Mesothelial cell of epicardium (in vitro differentiated cells): ENCODE measurements at places on chromosomes 12 and 14.

DNA sequence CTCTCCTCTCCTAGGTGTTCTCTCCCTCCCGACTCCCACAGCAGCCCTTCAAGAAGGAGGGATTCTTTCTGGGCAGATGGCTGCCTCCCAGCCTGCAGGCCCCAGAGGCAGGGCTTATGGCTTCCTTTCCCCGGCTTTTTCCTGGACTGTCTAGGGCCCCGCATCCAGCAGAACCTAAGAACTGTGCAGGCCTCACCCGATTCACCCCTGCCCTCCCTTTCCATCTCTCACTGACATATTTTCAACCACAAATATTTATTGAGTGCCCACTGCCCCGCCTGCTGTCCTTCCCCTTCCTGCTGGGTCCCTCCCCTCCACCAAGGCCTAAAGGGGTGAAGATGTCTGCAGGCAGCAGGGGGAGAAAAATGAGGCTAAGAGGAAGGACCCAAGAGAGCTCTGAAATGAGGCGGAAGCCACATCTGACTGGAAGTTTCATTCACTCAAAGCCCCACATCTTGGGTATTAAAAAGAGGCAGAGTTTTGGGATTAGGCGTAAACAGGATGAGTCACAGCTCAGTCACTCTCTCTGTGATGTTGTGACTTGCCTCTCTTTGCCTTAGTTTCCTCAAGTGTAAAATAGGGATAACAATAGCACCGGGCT, 2.9 kb downstream of the SCNN1A start:
- DNase-seq, result no peak

DNA sequence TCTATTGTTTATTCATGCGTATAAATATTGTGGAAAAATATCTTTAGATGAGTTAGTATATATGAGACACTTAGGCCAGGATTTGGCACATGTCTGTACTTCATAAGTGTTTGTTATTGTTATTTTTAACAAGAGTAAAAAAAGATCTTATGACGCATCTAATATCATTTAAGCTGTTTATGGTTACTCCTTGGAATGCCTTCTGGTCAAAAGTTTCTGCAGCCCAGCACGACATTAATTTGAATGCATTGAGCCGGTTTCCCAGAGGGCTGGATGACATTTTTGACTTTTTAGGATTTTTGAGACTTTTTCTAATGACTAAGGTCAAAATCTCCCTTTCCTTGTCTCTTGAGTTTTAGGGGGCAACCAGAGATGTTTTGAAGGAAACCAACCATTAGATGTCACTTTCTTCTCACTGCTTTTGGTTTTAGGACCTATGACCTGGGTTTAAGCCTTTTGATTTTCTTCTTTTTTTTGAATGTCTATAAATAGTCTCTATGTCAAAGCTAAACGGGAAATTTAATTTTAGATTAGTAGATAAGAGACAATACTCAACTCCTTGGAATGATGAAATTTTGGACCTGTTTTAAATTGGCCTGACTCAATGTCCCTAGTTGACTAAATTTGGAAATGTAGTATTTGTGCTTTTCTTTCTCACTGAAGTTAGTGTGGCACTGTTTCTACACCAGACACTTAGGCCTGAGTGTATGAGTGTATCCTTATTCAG, 215.5 kb downstream of the AEBP2 start:
- no peak for DNase-seq

GRCh38 chr12:32270818-32271710, 128.3 kb upstream of the FGD4 start:
- DNase-seq, result no peak

DNA sequence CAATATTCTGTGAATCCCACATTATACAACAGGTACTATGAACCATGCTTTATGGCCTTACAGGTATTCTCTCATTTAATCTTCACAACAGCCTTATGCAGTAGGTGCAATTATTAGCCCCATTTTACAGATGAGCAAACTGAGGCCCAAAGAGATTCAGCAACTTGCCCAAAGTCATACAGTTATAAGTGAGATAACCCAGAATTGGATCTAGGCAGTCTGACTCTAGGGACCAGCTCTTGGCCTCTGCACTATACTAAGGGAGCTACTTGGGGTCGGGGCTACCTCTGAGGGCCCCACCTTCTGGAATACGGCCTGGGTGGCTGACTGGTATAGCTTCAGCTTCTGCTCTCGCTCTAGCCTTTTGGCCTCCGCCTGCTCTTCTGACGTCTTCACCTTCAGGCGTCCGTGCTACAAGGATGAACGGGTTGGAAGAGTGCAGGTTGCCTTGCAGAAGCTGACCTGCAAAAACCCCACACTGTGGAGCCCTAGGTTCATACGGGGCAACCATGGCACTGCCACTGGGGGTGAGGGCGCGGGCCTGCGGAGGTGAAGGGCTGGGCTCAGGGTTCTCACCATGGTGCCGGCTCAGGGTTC, 762 bp downstream of the RABGGTA start:
- no peak for DNase-seq

DNA sequence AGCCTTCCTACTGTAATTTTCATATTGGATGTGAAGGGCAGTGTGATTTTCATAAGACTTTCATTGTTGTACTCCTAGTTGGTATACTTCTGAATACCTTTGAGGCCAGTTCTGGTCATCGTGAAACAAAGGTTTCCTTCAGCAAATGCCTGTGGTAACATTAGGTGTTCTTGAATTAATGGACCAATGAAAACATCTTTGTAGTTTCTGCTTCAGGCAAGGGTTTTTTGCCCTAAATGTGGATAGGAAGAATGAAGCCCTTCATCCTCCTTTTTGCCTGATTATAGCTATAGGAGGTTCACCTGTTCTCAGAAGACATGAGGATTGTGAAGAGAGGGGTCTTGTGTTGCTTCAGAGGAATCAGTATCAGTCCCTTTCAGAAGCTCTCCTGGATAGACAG, 60.7 kb downstream of the PTPN11 start:
- DNase-seq, result no peak

GRCh38 chr14:77859934-77860570, 60.1 kb downstream of the ADCK1 start:
- DNase-seq, result no peak

DNA sequence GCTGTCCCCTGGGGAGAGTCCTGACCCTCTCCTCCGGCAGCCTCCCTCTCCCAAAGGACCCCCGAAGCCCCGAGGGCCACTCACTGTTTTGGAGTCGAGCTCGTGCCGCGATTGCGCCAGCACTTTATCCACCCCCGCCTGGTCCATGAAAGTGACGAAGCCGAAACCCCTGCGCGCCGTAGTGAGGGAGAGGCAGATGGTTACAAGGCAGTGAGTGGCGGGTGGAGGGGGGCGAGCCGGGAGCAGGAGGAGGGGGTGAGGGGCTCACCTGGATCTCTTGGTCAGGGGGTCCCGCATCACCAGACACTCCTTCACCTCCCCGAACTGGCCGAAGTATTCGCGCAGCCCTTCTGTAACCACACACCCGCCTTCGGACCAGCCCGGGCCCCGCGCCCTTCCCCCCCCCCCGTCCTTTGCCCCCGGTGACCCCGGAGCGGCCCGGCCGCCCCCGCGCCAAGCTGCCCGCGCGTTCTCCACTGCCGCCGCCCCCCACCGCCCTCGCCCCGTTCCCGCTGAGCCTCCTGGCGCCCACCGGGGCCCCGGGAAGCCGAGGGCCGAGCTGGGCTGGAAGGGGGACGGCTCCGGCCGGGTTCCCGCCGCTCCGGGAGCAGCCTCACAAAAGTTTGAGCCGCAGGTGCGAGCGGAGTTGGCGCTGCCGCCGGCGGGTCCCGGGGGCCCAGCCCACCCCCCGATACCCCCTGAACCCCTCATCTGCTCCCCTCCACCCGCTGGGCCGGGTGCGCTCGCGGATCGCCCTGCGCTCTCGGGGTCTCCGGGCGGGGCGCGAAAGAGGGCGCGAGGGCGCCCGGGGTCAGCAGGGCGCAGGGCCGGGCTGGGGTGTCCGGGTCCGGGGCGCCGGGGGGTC, 808 bp downstream of the MSI1 start:
- DNase-seq, result no peak

- no peak for DNase-seq
These were observed 135.5 kb upstream of the SFSWAP start for GRCh38 chr12:131575371-131575770.

- DNase-seq, result no peak
These were observed 51.6 kb upstream of the PIWIL1 start for GRCh38 chr12:130286041-130286440.

GRCh38 chr12:43969882-43970281, 134.0 kb downstream of the TMEM117 start:
- no peak for DNase-seq

- DNase-seq, result no peak
These were observed 9.0 kb downstream of the PLEKHA5 start for GRCh38 chr12:19138551-19138950.

DNA sequence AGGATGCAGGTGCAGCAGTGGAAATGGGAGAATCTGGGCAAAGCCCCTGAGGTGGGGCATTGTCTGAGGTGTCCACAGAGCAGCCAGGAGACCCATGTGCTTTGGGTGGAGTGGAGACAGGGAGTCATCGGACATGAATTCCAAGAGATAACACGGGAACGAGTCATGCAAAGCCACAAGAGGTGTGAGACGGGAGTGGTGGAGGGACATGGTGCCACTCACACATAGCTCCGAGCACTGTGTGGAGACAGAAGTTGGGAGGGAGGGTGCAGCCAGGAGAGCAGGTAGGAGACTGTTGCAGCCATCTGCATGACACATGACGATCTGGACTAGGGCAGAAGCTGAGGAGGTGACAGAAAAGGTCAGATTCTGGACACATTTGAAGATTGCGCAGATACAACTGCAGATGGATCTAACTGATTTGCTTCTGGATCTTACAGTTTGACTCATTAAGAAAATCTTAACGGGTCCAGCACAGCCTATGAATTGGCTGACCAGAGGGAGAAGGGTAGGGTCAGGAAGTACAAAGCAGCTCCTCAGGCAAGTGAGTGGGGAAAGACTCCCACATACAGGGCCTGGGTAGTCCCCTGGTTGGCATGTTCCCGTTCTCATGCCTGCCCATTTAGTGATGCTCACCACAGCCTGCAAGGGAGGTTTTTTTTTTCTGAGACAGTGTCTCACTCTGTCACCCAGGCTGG, 379.8 kb downstream of the FUT8 start:
- DNase-seq, result no peak

- DNase-seq, result no peak
These were observed 99.1 kb upstream of the MED13L start for GRCh38 chr12:116376354-116377193.

GRCh38 chr12:117025481-117026151, 73.6 kb downstream of the TESC start:
- peak; percentile 76 for DNase-seq

GRCh38 chr12:54294152-54294952, 6.5 kb downstream of the NFE2 start:
- DNase-seq, result no peak

DNA sequence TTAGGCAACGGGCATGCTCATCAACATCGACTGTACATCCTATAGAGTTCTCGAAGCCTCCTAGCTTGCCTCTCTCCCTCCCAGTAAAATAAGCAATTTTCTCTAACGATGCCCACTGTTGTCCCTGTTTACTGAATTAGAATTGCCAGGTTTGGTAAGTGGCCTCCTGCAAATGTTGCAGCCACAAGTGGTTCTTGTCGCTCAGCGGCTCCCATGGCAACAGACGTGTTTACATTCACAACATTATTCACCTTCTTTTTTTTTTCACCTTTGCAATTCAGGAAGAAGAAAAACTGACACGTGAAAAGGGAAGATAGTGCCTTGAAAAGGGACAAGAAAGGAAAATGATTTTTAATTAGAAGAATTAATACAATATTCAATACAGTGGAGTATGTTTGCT, 100.9 kb upstream of the PKP2 start:
- no peak for DNase-seq

DNA sequence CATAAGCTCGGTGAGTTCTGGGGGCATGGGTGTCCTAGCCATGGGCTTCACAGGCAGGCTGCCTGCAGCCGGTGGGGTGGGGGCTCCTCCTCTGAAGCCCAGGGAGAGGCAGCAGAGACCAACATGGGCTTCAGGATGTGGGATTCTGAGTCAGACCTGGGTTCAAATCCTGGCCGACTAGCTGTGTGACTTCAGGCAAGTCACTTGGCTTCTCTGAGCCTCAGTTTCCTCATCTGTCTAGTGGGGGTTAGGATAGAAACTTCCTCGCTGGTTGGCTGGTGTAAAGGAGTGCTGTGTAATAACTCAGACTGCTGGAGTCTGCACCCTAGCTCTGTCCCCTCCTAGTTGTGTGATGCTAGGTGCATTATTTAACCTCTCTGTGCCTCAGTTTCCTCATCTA, 12.2 kb downstream of the RNFT2 start:
- DNase-seq, result no peak

DNA sequence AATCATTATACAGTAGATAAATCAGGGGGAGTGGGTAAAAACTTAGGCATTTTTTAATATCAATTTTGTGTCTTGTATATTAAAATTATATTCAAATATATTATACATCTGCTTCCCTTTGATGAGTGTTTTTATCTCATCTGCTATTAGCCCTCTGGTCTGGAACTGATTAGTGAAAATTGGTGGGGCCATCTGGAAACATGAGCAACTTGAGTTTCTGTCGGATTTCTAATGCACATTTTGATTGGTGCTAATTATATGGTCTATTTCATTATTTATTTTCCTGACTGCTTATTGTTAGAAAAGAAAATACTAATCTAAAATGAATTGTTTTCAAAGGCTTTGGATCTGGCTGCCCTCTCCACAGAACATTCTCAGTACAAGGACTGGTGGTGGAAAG, 28.2 kb downstream of the TTC8 start:
- no peak for DNase-seq

- DNase-seq, result no peak
These were observed at the start of gene PALS1 for GRCh38 chr14:67241411-67242167. PALS1 (plus strand) TSS chr14:67241435; CDS start chr14:67279171, 37,736 bp downstream.

DNA sequence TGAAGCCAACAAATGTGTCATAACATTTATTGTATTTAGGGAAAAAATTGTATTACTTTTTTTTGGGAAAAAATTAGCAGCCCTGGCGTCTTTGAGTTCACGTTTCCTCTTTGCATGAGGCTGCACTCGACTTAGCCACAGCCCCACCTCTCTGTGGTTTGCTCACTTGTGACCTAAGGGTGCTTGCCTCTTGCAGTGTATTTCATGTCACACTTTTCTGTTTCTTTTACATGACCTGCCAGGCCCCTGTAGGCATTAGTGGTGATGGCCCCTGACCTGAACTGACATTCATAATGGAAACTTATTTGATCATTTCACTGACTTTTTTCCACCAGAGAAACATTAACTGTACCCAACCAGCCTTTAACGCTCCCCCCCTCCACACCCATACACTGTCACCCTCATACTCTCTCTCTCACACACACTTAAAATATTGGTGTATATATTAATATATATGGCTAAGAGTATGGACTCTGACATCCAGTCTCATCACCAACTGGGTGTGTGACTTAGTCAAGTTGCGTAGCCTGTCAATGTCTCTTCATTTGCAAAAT, 122.9 kb downstream of the PRKCH start:
- no peak for DNase-seq

DNA sequence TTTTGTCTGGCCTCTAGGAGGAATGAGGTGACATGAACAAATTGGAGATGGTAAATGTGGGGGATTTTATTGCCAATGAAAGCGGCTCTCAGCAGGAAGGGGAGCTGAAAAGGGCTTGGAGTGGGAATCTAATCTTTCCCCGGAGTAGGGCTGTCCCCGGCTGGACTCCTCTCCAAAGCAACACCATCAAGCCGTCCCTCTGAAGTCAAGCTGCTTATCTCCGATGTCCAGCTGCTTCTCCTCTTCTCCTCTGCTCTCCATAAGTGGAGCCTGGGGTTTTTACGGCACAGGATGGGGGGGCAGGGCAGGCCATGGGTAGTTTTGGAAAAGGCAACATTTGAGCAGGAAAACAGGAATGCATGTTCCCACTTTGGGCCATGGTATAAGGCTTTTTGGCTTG, 113.5 kb downstream of the TMEM132D start:
- DNase-seq, result no peak

GRCh38 chr12:80860206-80860605, 77.5 kb downstream of the LIN7A start:
- no peak for DNase-seq
